Stimulated activated CD4-positive, alpha-beta T cell treated with anti-CD3 and anti-CD28 coated beads, TNF-alpha, amount 100 ng/mL, for 48 hours (primary cell): ENCODE measurements at places on chromosomes 7 and 10.
A peak's percentile ranks its signal among the peaks of the same experiment; 100 is the strongest.

- no peak for DNase-seq
These were observed at the start of gene STK31 for GRCh38 chr7:23710000-23710399. Gene STK31 (plus strand): TSS chr7:23710219. CDS start chr7:23710286, 67 bp downstream.

DNA sequence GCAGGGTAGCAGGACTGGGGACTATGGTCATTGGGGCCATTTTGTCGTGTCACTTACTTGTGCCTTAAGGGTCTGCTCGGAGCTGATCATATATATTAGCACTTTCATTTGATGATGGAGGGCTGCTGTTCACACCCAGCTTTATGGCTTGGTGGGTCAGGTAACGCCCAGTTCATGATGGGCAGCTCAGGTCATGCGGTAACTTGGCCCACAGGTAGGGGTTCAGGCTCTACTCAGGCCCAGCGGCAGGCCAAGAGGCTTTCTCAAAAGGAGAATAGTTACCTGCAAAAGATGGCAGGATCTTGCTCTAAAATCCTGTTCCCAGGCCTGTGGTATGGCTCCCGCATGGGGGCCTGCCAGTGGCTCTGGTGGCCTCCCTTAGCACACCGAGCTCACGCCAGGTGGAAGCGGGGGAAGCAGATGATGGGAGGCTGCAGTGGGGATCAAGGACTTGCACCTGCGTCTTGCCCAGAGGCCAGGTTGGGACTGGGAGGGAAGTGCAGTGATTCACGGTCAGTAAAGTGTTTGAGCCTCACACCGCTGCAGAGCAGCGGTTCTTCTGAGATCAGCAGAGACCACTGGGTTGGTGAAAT lies 109.5 kb downstream of the ADCY1 start:
- no peak for DNase-seq

DNA sequence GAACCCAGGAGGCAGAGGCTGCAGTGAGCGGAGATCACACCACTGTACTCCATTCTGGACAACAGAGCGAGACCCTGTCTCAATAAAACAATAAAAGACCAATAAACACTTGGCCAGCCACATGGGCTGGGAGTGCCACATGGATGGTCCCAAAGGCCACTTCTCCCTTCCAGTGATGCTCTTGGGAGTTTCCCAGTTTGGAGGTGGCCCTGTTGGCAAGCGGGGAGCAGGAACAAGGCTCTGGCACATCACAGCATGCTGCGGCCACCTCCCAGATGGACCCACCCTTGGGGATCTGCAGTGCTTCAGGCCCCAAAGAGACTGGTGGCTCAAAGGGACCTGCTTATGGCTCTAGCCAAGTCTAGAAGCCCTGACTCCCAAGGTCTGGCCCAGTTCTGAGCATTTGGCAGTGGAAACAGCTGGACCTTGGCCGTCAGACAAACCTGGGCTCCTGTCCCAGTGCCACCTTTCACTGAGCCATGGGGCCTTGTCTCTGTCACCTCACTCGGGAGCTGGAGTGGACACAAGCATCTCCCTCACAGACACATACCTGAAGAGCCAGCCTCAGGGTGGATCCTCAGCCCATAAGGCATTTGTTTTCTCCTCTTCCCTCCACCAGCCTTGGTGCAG lies 91.7 kb downstream of the COL13A1 start:
- no peak for DNase-seq

GRCh38 chr10:10959666-10960065 lies 58.0 kb upstream of the CELF2 start:
- no peak for DNase-seq

DNA sequence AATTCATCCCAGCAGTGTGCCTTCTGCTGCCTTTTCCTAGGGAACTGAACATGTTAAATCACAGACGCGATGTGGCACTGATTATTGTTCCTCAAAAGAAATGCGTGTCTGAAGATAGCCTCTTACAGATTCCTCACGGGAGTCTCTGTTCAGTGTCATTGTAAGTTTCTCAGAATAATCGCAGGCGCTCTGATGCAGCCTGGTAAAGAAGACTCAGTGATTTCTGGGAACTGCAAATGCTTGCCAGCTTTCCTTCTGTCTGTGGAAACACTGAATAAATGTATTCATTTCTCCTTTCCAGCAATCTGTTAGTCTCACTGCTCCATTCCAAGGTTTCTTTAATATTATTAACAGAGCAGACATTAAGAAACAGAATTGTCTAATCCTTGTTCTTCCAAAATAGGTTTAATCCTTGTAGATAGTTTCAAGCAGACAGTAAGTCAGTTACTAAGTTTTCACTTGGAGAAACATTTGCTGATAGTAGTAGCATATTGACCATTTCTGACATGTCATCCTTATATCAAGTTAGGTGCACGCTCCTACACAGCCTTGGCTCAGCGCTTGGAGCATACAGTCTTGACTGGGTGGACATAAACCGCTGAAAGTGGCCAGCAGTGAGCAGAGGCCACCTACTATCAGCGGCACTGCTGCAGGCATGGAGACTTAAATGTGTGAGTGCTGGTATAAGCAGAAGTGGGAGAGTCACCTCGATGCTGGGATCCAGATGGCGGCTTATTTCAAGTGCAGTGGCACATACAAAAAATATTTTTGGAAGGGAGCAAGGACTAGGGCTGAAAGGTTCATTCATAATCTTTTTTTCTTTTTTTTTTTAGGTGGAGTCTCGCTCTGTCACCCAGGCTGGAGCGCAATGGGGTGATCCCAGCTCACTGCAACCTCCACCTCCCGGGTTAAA lies 27.7 kb downstream of the MMRN2 start:
- DNase-seq: no peak

DNA sequence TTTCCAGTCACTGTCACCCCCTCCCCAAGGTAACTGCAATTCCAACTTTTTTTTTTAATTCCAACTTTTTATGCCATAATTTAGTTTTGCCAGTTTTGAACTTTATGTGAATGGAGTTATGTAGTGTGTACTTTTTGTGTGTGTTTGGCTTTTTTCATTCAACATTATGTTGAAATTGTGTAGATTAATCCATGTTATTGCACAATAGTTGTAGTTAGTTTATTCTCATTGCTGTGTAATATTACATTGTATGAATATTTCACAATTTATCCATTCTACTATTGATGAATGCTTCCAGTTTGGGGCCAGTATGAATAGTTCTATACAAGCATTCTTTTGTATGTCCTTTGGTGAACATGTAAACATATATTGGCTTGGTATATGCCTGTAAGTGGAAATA lies 32.5 kb downstream of the MXI1 start:
- no peak for DNase-seq

GRCh38 chr10:5905854-5906507 lies 15.9 kb downstream of the FBH1 start:
- DNase-seq: no peak

GRCh38 chr7:120819861-120820260 lies 38.1 kb downstream of the TSPAN12 start:
- no peak for DNase-seq

DNA sequence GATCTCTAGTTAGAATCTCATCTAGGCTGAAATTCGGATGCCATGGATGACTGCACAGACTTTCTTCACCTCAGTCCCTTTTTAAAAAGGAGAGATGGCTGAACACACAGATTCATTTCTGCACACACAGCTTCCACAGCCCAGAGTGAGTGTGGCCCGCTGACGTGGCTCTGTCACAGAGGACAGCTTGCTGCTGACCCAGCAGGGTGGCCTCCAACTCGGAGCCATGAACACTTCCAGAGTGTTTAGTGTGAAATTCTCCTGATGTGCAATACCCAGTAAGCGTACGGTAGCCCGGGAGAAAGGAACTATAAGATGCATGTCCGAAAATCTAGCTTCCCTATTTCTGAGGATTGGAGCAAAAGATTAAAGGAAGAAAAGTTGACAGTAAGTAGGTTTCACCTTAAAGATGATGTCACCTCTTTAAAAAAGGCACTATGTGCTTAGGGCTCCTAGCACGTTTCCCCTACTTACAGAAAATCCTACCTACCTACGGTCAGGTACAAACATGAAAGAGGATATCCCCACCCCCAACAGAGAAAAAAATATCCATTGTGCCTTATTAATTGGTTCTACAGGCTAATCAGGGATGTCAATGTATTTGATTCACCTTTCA lies 162.2 kb downstream of the RAPGEF5 start:
- DNase-seq: no peak

DNA sequence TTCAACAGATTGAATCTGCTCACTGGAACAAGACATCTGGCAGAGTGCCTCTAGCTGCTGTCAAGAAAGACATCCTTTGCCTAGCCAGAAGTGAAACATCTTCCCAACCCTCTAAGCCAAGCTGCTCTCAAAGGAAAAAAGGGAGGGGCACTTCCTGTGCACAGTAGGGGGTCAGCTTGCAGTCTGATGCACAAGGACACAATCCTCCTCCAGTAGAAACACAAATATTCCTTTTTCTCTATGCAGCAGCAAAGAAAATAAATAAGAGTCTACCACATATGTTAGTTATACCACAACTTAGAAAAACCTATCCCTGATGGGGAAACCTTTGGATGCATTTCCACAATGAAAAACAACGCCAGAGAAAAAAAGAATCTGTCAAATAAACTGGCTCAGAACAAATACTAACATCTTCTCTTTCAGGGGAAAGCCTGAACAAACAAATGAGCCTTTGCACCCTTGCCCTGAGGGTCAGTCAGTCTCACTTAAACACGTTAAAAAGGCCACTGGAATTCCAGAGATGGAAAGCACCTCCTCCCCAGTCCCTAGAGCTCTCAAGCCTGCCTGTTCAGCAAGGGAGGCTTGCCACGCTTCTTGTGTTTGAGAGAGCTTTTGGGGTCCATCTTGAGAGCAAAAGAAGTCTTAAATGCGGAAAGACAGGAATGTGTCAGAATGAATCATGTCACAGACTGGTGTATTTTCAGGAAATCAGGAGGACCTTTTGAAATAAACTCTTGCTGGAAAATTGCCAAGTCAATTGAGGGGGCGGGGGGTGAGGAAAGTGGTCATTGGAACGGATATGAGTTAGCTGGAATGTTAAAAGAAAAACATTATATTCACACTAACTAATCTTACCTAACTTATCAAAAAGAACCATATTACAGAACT lies 7.5 kb downstream of the LAMB1 start:
- DNase-seq: no peak

DNA sequence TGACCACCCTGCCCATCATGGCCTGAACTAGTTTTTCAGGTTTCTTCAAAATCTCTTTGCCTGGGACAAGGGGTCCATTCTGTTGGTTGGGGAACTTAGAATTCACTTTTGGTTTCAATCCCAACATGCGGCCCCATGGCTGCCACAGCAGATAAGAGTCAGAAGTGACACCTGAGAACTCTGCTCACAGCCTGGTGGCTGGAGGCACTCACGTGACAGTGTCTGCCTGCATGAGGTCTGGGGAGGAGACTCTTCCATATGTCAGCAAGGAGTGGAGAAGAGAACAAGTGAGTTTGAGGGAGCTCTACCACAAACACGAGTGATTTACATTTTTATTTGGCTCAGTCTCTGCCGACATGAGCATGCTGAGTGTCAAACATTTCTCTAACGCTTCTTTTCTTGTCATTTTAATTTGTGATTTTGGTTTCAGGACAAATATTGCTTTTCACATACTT lies 370.4 kb downstream of the TNS3 start:
- DNase-seq: no peak

DNA sequence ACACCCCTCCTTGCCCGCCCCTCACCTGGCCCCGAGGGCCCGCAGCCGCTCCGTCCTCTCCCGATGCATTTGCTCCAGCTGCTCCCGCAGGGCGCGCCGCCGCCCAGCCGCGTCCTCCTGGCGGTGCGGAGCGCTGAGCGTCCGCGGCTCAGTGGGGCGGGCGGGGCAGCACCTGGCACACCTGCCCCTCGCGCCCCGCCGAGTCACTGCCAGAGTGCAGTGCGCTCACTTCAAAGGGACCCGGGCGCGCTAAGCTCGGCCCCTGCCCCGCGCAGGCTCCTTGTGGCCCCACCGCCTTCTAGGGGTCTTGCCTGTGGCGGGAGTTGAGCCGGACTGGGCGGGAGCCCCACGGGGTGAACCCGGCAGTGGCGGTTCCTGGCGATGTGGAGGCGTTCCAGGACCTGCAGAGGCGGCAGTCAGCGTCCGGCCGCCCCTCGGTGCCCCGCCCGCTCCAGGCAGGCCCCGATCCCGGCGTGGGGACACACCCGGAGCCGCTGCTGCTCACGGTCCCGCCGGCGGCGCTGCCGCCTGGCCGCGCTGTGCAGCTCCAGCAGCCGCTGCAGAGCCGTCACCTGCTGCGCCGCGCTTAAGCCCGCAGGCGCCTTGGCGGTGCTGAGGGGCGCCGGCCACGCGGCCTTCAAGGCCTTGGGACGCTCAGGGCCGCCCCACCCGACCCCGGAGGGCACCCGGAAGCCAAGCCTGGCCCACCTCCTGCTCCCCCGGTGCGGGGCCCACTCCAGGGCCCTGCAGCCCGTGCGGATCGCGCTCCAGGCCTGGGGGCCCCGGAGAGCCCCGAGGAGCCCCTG lies 6.7 kb downstream of the ATP6V1F start:
- no peak for DNase-seq

- no peak for DNase-seq
These were observed 63.7 kb downstream of the PRKG1 start for GRCh38 chr10:51137756-51138529.

DNA sequence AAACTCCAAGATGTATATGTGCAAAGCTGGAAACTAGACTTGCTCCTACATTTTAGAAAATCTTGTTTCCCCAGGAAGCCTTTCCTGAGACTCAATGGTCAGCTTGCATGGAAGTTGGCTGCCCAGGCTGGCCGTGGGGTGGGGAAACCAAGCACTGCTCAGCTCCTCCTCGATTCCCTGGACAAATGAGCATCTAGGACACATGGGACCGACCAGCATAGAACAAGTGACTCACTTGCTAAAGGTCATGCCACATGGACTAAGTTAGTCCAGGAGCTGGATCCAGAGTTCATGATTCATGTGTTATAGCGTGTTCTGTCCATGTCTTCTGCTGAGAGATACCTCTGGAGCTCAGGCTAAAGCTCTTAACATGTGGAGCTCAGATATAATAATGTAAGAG lies 6.2 kb downstream of the FAM180A start:
- DNase-seq: no peak

GRCh38 chr7:37311355-37311754 lies 137.3 kb downstream of the ELMO1 start:
- DNase-seq: peak; percentile 24

DNA sequence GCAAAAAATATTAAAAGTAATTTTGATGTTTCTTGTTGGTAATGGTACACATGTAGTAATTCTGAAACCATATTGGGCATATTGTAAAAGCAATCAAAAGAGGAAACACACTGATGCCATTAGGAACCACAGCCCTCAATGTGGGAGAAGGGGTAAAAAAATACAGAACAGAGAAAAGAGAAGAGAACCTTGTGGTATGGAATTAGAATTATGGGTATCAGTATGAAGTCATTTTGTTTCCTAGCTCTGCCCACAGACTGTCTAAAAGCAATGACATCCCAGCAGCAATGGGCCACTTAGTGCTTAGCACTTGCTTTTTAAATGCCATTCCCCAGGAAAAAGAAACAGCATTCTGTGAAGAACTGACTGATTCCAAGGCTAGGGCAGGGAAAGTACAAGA lies 61.5 kb downstream of the CPVL start:
- no peak for DNase-seq

DNA sequence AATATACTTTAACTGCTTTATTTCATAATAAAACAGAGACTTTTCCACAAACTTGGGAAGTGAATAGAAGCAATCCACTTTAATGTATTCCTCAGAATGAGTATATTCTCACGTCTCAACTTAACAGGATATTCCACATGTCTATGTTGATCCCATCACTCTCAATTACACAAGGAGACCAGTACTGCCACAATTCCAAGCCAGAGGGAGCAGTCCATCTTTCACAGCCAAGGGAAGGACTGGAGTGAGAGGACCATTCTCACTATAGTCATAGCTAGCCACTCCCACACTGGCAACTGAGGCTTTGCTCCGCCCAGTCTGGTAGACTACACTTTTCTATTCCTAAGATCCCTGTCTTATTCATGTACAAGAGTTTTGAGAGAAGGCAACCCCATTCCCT lies 553.9 kb downstream of the CNTNAP2 start:
- no peak for DNase-seq

GRCh38 chr10:52744057-52744805 lies 28.4 kb downstream of the MBL2 start:
- DNase-seq: no peak
